Right renal cortex interstitium (tissue), 3 donors: ENCODE measurements at places on chromosomes 13 and 19. TPM values are rescaled to one million over a fixed set of nuclear protein-coding genes. Genes with fewer than 3 reads are reported as not detected.

- no peak for DNase-seq
These were observed 10.3 kb downstream of the IGSF23 start for GRCh38 chr19:44623626-44624025.

Gene CEACAM1
- 9.7 TPM for polyA plus RNA-seq

GRCh38 chr19:49712397-49712859, 21.5 kb downstream of the CPT1C start:
- DNase-seq: no peak

Gene PSG11
- polyA plus RNA-seq: 0.18 TPM

DNA sequence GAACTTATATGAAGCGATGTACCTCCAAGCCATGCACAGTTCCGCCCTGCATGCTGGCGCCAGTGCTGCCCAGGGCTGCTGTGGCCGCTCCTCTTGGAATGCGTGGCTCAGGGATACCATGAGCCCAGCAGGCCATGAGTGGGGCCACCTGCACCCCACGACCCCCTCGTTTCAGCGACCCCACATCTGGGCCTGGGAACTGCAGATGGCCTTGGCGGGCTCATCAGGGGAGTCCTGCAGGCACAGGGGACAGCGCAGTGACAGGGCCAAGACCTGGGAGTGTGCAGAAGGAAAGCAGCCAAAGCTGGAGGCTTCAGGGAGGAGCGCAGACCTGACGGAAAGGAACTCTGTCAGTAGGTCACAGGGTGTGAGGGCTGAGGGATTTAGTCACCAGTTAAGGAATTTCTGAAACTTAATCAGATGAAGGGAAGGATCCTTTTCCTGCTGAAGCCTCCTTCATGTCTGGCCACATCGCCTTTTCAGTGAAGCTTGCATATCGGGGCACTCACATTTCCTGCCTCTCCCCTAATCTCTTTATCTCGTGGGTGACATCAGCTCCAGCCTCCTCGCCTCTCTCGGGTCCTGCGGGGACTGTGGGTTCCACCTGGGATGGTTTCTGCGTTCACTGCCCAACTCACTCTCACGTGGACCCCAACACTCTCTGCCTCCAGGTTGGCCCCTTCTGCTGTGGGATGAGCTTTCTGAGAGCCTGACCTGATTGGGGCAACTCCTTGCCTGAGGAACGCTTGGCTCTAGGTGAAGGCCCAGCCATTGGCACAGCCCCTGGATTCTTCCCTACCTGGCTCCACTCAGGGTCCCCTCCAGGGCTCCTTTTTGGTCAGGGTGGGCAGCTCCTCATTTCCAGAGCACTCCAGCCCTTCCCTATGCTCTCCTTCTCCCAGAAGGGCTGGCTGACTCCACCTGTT, 123.5 kb downstream of the CRYL1 start:
- no peak for DNase-seq

DNA sequence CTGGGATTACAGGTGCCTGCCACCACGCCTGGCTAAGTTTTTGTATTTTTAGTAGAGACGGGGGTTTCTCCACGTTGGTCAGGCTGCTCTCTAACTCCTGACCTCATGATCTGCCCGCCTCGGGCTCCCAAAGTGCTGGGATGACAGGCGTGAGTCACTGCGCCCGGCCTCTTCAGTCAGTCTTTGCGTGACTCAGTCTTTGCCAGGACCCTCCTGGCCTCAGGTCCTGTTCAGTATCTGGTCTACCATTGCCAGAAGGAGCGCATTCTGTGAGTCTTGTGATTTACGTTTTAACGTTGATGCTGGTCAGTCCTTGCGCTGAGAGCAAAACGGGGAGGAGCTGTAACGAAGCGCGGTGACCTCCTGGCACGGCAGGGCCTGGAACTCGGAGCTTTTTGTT, 7.6 kb upstream of the HMG20B start:
- DNase-seq: no peak

DNA sequence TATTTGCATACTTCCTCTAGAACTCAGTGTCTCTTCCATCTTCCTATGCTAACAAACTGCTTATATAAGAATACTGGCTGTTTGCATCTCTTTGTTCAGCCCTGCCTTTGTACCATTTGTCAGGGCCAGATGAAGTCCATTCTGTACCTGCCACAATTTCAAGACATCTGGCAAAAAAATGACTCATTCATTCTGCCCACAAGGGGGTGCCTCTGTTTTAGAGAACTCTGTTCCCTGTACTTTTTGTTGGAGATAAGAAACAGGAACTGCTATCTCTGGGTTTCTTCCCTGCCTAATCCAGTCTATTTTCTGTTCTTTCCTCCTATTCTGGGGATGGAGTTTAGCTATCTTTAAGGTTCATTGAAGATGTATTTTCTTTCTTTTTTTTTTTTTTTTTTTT, 23.0 kb downstream of the ZNF568 start:
- DNase-seq: no peak

DNA sequence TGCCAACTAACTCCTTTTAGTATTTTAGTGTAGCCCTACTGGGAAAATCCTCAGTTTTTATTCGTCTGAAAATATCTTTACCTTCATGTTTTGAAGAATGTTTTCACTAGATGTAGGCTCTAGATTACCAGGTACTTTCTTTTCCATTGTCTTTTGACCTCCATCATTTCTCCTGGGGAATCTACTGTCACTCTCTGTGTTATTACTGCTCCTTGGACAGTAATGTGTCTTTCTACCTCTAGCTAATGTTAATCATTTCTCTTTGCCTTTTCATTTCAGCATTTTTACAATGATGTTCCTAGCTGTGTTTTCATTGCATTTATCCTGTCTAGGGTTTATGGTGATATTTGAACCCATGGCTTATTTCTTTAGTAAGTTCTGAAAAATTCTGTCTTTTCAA, 61.9 kb downstream of the SPACA7 start:
- no peak for DNase-seq

DNA sequence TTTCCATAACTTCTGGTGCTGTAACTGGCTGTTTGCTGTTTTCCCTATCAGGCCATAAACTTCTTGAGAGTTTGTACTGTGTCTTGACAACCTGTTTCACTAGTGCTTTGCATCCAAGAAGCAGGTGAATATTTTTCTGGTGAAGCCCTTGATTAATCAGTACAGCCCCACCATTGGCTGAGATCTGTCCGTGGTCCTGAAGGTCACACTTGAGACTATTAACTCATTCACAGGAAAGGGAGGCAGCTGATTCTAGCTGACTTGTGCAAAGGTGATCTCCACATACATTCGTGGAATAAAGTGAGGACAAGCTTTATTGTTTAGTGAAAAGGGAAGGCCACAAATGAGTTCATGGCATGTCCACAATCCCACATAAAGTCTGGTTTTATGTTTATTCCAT, 61.4 kb upstream of the ZNF835 start:
- DNase-seq: peak; percentile 27

Gene CGB1
- not detected for polyA plus RNA-seq

DNA sequence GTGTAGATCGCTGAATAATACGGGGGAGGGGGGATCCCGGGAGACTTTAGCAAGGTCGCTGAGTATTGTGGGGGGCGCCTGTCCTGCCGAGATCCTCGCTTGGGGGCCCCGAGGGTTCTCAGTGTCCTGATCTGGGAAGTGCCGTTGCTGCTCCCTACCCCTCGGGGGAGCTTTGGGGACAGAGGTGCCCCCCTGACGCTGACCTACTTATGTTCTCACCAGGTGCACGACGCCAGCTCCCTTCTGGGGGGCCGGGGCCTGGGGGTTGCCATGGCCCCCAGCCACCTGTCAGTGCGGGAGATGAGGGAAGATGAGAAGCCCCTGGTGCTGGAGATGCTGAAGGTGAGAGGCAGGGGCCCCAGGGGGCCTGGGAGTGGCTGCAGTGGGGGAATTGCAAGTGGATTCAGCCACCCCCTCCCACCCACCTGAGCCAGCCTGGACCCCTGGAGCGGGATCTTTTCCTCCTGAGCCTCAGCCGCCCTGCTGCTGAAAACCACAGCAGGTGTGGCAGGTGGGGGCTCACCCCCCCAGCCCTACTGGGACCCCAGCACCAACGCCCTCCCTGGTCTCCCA, 537 bp downstream of the NAT14 start:
- no peak for DNase-seq

- no peak for DNase-seq
These were observed 15.7 kb downstream of the ACTL9 start for GRCh38 chr19:8682931-8683330.

- DNase-seq: no peak
These were observed at the start of gene LACC1 for GRCh38 chr13:43879755-43880181. LACC1 (plus strand) TSS chr13:43879904; CDS start chr13:43880986, 1,082 bp downstream.

- DNase-seq: no peak
These were observed 461.7 kb downstream of the KLF12 start for GRCh38 chr13:73672492-73672891.

Gene DPF1
- 1.1 TPM for polyA plus RNA-seq

Gene EEF2
- 1,651 TPM for polyA plus RNA-seq

GRCh38 chr13:91904005-91904404, 505.6 kb downstream of the GPC5 start:
- DNase-seq: no peak

DNA sequence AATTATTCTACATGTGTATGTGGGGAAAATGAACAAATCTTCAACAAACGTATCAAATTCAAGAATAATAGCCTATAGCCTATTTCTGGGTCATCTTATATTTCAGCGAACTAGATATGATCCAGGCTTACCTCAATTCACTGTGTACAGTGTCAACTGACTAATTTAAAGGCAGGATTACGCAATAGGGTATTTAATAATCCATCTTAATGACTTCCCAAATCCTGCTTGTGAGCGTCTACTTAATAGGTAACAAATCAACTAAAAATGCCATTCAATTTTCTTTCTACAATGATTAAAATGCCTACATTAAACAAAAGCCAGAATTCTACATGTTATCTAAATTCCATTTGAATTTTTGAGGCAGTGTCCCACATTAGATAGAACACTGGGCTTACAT, 67.0 kb downstream of the USP12 start:
- no peak for DNase-seq

Gene SLC7A10
- 0.34 TPM for polyA plus RNA-seq
